CD4-positive, alpha-beta T cell treated with Interleukin-2 at 100 ng/mL for 4 hours (primary cell): ENCODE measurements at places on chromosomes 3 and 15.

- no peak for DNase-seq
Measured at GRCh38 chr3:14859880-14860279, 41.1 kb downstream of the FGD5 start.

GRCh38 chr3:6825524-6825923, 35.4 kb upstream of the GRM7 start:
- DNase-seq, result no peak

DNA sequence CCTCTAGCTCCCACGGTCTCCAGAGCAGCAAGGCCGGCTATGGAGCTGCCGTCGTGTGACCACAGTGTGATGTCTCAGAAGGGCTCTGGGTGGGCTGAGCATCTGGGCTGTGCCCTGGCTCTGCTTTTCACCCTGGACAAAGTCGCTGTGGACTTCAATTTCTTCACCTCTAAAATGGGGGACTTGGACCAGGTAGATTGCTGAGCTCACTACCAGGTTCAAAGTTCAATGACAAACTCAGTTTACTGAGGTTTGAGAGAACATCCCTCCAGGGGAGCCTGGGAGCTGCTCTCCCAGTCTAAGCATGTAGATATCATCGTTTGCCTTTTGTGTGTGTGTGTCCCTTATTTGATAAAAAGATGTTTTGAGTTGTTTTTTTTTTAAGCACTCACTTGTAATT, 25.1 kb downstream of the RLBP1 start:
- no peak for DNase-seq

DNA sequence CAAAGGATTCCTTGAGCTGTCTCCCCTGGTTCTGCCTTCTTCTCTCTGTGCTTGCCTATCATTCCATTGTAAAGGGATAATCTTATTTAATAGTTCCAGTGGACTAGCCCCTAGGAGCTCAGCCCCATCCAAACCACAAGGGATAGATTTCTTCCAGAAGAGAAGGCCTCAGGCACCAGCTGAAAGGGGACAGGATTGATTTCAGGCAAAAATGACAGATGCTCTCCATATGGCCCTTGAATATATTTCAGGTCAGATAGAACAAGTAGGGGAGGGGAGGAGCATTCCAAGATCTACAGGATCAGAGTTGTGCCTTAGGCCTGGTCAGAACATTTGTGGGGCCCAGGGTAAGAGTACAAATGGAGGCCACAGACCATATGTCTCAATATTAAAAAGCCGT, 85.3 kb downstream of the RPLP1 start:
- no peak for DNase-seq

DNA sequence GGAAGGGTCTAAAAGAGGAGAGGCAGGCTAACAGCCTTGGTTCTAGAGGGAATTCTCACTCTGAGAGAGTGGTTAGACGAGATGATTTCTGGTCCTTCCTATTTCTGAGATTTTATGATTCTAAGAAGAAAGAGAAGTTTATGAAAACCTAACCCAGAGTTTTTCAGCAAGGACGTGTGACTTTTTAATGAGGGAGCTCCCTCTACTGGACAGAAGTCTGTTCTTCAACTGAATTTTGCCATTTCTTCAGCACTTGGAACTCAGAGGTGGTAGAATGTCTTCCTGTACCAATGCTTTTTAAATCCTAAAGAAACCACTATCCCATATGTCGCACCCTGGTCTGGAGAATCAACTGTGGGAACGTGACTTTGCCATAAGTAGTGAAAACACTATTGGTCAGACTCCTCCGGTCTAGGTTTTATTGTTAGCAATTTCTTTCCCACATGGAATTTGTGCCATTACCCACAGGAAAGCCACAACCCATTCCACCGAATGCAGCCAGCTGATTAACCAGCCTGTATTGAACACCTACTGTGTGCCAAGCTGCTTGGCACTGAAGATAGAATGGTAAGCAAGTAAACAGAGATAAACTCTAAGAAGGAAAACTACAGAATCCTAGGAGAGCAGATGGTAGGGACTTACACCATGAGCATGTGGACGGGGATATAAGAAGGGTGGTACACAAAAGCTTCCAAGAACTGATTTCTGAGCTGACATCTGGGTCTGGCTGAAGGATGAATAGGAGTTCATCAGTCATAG, 199.5 kb upstream of the LMCD1 start:
- DNase-seq, result peak; percentile 42

DNA sequence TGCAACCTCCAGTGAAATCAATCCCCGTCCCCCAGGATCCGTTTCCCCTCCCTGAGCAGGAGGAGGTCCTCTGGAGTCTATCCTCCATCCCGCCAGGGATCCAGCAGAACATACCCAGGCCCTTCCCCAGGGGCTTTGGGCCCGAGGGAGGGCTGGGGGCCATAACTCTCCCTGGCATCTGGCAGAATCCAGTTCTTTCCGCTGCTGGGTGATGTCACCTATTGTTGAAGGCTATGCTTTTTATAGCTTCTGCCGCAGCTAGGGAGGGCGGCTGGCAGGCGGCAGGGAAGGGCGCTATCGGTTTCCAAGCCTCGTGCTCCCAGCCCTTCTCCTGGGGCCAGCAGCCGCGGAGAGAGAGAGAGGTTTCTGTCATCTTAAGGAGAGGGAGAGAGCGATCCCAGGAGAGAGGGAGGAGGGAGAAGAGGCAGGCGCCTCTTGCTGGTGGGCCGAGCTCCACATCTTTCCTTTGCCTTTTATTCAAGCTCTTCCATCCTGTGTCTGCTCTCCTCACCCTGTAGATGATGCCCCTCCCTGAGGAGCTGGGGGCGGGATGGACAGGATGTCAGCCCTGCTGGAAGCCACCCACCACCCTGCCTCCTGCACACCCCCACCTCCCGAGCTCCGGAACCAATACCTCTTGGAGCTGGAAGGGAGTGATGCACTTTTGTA, 120.1 kb downstream of the ANP32A start:
- no peak for DNase-seq

DNA sequence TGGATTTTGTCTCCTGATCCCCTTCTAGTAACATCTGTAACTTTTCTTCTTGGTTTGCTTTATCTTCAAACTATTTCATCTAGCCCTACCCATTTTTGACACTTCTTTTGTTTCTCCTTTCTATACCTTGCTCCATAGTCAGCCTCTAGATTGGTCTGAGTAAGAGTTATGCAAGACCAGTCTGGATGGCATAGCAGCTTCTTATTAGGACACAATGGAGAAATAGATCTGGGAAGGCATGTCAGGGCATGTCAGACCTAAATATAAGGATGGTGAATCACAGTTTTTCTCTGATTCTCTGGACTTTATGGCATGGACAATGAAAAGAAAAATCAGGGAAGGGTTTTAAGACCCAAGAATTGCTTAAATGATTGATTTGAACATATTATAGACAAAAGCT, 452.5 kb downstream of the RAP2B start:
- DNase-seq, result no peak

- no peak for DNase-seq
Measured at GRCh38 chr15:64681424-64682024, 93.9 kb downstream of the RBPMS2 start.

- DNase-seq, result no peak
Measured at GRCh38 chr3:17738921-17739320, 3.5 kb downstream of the TBC1D5 start.

GRCh38 chr3:111246967-111247760, 175.5 kb downstream of the NECTIN3 start:
- no peak for DNase-seq

DNA sequence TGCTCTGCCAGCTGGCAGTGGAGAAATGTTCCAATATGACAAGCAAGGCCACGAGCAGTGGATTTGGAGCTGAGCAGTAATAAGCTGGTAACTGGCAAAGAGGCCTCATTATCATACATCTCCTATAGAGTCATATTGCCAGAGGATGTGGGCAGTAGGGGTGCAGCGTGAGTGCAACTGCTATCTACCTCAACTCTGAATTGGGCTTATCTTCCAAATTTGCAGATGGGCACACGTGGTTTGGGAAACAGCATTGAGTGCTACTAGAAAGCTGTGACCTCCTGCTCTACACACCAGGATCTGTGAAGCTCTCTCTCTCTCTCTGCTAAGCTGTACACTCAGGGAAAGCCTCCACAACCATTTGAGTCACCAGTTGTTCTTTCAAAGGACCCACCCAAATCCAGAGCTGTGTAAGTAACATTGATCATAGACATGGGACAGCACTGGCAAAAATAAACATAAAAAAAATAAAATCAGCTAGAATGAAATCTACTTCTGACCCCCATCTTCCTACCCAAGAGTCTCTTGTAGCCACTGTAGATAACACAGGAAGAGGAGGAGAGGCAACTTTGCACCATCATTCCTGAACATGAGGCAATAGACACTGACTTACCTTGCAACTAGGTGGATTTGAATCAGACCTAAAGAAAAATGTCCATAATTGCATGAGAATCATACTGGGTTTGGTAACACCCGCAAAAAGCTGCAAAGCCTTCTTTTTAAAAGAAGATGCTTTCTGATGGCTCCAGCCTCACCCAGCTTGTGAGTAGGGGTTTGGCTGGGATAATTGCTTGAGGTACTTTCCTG, 82.9 kb upstream of the THBS1 start:
- DNase-seq, result no peak

GRCh38 chr15:97683831-97684230, 276.7 kb upstream of the ARRDC4 start:
- no peak for DNase-seq

DNA sequence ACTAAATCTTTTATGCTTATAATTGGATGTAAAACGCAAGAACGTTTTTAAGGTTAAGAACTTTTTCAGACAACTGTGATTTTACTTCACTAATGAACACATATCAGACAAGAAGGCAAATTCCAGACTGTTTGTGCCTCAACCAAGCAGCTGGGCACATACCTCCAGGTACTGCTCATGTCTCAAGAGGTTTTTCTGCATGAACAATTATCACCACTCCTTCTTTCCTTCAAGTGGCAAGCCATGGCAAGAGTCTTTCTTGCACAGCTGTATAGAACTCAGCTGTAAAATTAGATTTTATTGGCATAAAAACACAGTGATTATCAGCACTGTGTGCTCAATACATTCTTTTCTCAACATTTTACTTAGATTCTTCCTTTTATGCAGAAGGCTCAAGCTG, 64.3 kb downstream of the FNDC3B start:
- DNase-seq, result no peak

GRCh38 chr15:99409097-99409473, 156.7 kb upstream of the MEF2A start:
- DNase-seq, result peak; percentile 44

DNA sequence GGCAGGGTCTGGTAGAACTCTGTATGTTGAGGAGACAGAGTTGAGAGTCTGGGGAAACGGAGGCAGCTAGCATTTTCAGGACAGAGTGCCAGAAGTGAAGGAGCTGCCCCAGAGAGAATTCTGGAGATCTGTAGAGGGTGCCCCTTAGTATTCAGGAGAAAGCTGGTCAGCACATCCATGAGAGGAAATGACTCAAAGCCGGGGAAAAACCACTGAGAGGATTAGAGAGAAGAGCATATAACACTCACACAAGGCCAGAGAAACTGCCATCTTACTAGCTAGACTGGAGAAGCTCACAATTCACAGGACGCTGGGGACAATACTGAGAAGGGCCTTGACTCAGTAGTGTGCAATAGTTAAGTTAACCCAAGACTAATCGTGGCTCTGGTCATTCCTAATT, 75.7 kb upstream of the DPPA4 start:
- no peak for DNase-seq

- DNase-seq, result no peak
Measured at GRCh38 chr15:55872471-55872870, 120.9 kb downstream of the NEDD4 start.

- DNase-seq, result peak; percentile 45
Measured at GRCh38 chr15:56052395-56053045, 59.1 kb upstream of the NEDD4 start.

- DNase-seq, result no peak
Measured at GRCh38 chr3:39166932-39167532, 13.6 kb upstream of the CSRNP1 start.

- no peak for DNase-seq
Measured at GRCh38 chr3:110375751-110376518, 695.7 kb upstream of the NECTIN3 start.

- no peak for DNase-seq
Measured at GRCh38 chr3:193614430-193614829, 21.4 kb downstream of the OPA1 start.
